ENCODE measurements at places on chromosomes 11 and 22.

GRCh38 chr11:122128146-122128545 lies 12.1 kb upstream of the BLID start:
- no peak for DNase-seq

- no peak for DNase-seq
These were observed 444.4 kb downstream of the DLG2 start for GRCh38 chr11:85182441-85183387.

GRCh38 chr11:64918017-64918416 lies 1.0 kb upstream of the ATG2A start:
- no peak for DNase-seq

GRCh38 chr11:127017482-127017881 lies 16.9 kb upstream of the KIRREL3 start:
- no peak for DNase-seq

- DNase-seq, result no peak
These were observed 86.7 kb downstream of the ARHGAP8 start for GRCh38 chr22:44839061-44839460.

- DNase-seq, result no peak
These were observed 10.4 kb upstream of the FXYD2 start for GRCh38 chr11:117834838-117835443.

DNA sequence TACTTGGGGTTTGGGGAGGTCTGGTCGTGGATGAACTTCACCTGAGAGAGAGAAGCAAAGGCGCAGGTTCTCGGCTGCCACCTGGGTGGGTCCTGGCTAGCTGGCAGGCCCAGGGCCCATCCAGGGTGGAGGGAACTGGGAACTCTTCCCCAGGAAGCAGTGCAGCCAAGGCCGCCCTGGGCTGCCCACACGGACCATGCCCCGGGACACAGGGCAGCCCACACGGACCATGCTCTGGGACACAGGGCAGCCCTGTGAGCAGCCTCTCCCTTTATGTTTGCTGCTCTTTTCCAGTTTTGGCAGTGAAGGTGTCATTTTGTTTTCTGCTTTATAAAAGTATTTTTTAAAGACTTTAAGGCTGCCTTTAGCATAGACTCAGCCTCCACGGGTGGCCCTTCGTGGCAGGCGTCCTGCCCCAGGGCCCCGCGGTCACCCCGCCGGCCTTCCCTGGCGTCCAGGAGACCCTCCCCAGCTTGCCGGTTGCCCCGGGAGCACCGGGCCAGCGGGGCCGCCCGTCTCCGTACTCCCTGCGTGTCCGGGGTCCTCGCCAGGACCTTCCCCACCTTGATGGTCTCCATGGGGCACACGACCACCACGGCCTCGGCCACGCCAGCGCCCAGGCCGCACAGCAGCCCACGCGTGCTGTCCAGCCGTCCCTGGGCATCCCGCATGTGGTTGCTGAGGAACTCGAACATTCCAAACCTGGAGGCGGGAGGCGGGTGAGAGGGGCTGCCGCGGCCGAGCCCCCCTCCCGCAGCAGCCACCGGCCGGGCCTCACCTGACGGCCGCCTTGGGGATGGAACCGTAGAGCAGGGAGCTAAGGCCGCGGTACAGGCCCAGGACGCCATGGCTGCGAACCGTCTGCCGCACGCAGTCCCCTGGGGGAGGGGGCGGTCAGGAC lies 1.1 kb downstream of the SLC25A1 start:
- DNase-seq, result no peak

- DNase-seq, result no peak
These were observed 9.3 kb downstream of the APOL5 start for GRCh38 chr22:35726933-35727332.

DNA sequence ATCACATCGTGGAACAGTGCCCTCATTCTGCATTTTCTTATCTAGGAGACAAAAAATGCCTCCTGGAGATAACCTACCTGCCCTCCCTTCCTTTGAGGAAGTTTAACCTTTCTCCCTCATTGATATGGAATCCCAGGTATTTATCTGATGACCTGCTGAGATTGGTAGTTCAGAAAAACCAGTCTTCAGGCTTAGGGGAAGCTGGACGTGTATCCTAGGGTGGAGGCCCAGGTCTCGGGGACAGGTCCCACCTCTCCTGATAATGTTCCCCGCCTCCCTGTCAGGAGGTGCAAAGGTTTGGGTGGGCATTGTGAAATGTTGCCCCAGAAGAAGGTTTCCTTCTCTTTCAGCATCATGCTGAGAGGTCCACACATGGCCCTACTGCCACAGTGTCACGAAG lies 186.9 kb upstream of the NAV2 start:
- DNase-seq, result no peak
